ENCODE measurements at places on chromosomes 7 and 10.

DNA sequence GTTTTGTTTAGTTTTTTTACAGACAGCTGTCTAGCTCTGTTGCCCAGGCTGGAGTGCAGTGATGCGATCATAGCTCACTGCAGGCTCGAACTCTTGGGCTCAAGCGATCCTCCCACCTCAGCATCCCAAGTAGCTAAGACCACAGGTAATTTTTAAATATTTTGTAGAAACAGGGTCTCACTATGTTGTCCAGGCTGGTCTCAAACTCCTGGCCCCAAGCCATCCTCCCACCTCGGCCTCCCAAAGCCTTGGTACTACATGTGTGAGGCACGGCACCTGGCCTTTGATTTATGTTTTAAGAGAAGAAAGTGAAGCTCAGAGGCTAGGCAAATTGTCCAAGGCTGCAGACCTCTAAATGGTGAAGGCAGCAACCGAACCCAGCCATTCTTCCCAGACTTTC, 98.6 kb upstream of the SVIL start:
- DNase-seq, result no peak

- DNase-seq, result peak; percentile 74
Observed at GRCh38 chr7:27097686-27098577, 2.1 kb upstream of the HOXA1 start.

DNA sequence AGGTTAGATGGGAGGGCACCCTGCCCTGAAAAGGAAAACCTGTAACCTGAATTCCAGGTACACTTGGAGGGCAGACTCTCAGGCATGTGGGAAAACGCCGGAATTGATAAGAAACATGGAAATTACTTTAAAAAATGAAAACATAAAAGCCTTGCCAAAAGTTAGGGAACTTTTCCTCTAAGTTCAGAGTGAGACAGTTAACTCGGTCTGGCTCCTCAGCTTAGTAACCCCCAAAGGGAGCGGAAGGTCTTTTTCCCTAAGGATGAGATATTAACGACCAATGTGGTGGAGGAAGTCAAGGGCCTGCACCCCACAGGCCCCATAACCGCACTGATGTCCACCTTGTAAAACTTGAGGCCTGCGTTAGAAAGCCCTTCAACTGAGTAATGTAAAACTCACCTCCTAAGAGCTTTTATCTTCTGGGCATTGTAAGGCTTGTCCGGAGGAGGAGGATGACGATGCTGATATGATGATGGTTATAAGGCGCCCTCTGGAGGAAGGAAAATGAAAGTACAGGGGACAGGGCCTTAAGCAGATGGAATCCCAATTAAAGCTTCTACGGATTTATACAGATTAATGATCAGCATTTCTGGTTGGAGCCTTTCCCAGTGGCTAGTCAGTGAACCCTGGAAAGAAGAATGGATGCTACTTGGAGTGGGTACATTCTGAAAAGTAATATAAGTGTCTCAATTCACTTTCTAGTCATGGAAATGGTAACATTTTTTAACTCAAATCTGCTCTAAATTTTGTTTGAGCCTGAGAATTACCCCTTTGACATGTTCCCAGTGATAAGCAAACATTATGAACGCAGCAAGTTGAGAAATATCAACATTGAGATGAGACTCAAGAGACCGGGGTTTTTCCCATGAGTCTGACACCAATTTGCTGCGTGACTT, 694 bp downstream of the COL1A2 start:
- DNase-seq, result peak; percentile 88

DNA sequence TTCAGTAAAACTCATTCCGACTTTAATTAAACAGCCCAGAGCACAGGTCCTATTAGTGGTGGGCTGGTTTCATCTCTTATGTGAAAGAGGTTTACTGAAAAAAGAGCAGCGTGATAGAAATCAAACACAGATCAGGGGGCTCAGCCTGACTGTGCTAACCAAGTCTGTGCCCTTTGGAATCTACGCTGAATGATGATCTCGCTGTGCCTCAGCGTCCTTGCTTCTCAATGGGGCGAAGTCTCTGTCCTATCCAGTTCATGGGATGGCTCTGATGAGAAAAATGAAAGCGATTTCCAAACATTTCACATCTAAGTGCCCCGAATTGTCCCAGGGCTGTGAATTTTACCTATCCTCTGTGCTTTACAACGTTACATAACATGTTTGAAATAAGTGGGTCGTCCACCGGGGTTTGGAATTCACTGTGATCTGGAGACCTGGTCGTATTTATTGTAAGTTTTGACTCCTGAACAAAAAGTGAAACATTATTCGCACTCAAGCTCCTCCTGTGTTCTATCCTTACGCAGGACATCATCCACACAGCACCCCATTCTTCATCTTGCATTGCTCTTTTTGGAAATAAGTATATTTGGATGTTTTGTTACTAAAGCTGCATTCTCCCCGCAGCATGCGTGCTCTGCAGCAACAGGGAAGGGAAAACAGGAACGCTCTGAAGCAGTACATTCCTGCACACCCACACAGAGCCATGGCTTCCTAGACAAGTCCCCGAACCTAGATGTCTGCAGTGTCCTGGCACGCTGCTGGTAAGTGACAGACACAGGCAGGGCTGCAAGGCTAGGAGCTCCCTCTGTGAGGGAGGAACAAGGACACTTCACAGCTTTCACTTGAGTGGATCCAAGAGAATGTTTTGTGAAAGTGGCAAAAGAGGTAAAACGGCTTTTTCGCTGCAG, 83.5 kb downstream of the SLC37A3 start:
- peak; percentile 20 for DNase-seq

- DNase-seq, result no peak
Observed at GRCh38 chr10:111986079-111986478, 197.5 kb downstream of the GPAM start.

- DNase-seq, result peak; percentile 85
Observed at GRCh38 chr10:5659702-5660528, 6.5 kb downstream of the ASB13 start.

- no peak for DNase-seq
Observed at GRCh38 chr10:78746155-78746763, 322.5 kb upstream of the ZMIZ1 start.

- DNase-seq, result no peak
Observed at GRCh38 chr10:77593771-77594470, 43.7 kb downstream of the KCNMA1 start.

DNA sequence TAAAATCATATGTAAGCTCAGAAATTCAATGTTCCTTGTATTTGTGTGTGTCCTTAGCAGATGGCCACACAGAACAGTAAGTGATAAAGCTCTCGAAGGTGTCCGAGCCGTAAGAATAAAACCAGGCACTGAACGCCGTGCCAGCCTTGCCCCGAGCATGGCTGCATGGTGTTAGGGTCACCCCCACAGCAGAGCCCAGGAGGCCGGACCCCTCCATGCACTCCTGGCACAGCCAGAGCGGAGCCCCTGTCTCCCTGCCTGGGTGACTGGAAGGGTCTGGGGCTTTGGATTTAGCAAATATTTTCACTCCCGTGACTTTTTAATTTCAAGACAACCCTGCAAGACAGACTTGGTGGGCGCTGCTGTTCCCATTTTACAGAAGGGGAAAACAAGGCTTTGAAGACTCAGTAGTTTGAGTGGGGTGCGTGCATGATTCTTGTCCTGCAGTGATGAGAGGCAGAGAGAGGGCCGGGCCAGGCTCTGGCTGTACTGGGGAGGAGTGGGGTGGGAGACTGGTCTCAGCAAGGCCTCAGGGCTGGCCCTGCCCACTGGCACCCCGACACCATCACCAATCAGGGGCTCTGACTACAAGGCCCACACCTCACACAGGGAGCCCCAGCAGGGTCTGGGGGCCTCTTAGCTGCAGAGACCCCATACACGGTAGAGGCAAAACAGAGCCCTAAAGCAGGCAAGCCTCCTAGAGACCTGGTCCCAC, 39.4 kb downstream of the VIPR2 start:
- no peak for DNase-seq

GRCh38 chr7:2257046-2257551, 15.1 kb downstream of the NUDT1 start:
- DNase-seq, result no peak

- no peak for DNase-seq
Observed at GRCh38 chr7:129902788-129903422, 49.9 kb downstream of the UBE2H start.

- no peak for DNase-seq
Observed at GRCh38 chr10:131760416-131761166, 140.2 kb upstream of the PPP2R2D start.

DNA sequence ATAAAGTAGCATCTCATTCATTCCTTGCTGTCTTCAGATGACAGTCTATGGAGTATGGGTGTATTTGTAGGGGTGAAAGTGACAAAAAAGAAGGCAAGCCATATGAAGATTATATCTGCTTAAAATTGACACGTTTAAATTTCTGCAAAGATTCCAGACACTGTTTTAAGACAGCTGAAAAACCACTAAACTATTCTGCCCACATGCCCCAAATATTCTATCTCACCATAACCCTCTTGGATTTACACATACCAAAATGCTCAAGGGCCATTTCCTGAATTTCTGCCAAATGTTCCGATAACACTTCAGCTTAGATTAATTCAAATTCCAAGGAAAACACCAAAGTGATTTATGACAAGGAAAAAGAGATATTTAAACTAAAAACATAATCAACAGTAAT, 99.9 kb upstream of the IL6 start:
- DNase-seq, result no peak

DNA sequence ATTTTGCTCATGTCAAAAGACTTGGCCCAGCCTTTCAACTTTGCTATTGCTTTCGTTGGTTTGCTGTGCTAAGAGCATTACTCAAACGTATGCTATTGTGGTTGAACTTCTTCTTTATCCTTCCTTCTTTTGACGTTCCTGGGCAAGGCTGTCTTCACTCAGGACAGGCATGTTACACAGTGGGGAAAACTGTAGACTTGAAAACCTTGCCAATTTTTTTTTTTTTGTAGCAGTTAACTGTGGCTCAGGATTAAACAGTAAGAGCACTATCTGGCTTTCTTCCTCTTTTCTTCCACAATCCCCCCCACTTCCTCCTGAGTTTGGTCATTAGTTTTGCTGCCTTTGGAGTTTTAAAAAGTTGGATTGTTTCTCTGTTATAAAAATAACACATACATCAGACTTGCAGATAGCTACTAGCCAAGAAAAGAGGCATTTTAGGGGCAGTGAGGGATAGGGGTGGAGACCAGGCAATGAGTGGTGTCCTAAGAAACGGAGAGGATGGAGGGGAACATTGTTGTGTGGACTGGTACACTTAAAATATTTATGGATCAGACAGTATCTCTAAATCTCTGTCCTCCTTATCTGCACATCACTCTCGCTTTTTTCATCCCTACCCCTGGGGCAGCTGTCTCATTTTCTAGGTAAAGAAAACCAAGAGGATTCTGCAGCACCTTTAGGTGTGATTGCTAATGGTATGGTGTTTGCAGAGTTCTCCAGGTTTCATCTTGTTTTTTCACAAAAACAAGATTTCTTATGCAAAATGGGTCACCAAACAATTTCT, 181.7 kb downstream of the LRMDA start:
- DNase-seq, result no peak

DNA sequence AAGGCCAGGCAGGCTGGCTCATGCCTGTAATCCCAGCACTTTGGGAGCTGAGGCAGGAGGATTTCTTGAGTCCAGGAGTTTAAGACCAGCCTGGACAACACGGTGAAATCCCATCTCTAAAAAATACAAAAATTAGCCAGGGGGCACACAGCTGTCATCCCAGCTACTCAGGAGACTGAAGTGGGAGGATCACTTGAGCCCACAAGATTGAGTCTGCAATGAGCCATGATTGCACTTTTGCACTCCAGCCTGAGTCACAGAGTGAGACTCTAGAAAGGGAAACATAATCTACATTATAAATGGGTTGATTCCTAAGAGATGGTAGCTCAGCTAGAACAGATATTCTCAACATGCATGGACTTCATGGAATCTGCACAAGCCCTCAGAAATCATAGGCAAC, 6.3 kb upstream of the LIPF start:
- DNase-seq, result peak; percentile 83

- no peak for DNase-seq
Observed at GRCh38 chr10:8133146-8133545, 78.7 kb downstream of the GATA3 start.

DNA sequence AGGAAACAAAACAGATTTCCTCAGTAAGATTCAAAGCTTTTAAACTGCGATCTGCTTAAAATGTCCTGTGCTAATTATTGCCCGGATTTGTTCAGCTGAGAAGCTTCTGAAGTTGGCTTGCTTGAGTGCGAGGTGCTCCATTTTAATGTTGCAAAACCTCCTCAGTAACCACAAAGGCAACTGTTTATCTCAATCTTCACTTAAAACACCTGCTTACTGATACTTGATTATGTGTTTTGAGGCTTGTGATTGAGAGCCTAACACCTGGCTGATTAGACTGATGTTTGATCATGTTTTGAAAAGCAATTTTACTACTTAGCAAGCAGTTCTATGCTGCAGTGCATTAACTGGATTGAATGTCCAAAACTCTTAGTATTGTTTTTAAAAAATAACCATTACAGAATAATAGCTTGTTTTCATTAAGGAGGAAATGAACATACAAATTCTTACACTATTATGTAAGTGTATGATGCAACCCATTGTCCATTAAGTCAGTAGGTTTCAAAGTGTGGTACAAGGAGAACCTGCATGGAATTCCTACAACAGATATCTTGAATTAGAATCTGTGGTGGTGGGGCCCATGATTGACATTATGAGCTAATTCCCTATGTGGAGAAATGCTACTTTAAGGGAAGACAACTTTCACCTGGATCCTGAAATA, 96.9 kb upstream of the FAM180A start:
- DNase-seq, result peak; percentile 32

GRCh38 chr10:36126076-36126475, 484.0 kb upstream of the FZD8 start:
- DNase-seq, result peak; percentile 77

GRCh38 chr7:117835016-117835664, 38.1 kb downstream of the CTTNBP2 start:
- DNase-seq, result no peak

DNA sequence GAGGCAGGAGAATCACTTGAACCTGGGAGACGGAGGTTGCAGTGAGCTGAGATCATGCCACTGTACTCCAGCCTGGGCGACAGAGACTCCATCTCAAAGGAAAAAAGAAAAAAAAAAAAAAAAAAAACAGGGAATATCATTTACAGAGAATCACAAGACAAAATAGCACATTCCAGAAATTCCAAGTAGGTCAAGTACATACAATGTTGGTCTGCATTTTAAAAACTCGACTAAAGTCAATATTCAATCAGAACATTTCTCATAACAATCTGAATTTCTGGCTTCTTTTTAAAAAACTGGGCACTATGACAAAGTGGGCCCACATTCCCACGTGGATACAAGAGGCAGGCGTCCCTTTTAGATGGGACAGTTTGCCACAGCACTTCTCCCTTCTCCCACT, 12.8 kb downstream of the ZC3HAV1L start:
- DNase-seq, result no peak

DNA sequence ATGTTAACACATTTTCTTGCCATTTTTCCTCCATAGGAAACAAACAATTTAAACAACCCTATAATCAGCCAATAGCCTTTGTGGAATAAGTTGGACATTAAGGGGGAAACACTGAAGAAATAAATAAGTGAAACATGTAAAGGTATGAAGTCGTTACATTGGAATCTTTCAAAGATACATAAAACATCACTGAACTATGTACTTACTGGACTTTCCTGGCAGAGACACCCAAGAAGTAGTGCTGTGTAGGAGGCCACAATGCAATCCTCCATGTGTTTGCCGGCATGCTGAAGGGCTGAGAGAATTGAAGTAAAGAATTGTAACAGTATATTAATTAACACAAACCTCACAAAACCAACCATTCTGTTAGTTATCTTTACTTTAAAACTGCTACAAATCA, 76.5 kb upstream of the GRID1 start:
- no peak for DNase-seq

- no peak for DNase-seq
Observed at GRCh38 chr10:93139059-93139655, 65.5 kb downstream of the CYP26A1 start.

Data from epithelial cell of esophagus (primary cell).